T-helper 9 cell (primary cell): ENCODE measurements at places on chromosomes 3 and 15.

- no peak for DNase-seq
Measured at GRCh38 chr3:100419406-100419805, 18.1 kb downstream of the LNP1 start.

DNA sequence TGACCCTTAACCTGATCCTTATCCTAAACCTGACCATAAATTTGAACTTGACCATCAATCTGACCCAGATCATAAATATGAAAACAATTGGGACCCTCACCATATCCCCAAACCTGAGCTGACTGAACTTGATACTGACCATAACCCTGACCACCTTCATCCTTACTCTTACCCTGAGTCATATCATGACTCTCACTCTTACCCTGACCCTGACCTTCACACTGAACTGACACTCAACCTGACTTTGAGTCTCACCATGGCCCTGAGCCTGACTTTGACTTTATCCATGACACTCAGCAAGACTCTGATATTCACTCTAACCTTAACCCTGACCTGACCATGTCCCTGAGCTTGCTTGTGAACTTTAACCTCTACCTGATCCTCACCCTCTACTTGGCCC, 34.3 kb upstream of the SLC25A26 start:
- no peak for DNase-seq

DNA sequence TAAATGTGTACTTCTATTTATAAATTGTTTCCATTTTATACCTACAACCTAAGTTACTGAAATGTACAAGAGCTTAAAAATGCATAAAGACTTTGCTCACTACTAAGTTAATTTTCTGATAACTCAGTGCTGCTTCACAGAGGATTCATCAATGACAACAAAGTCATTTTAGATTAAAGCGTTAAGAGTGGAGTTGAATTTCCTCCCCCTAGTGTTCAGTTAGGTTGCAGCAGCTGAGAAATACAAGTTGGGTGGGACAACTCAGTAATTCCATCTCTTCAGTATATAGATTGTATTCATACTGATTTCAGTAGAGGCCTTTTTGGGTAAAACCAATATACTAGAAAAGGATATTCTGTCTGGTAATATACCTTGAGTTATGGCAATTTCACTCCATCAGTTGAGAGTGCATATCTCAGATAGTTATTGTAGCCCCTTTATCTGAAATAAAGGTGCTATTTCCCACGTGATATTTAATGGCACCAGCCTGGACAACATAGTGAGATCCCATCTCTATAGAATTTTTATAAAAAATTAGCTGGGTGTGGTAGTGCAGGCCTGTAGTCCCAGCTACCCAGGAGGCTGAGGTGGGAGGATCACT, 6.9 kb upstream of the RPL35A start:
- no peak for DNase-seq

DNA sequence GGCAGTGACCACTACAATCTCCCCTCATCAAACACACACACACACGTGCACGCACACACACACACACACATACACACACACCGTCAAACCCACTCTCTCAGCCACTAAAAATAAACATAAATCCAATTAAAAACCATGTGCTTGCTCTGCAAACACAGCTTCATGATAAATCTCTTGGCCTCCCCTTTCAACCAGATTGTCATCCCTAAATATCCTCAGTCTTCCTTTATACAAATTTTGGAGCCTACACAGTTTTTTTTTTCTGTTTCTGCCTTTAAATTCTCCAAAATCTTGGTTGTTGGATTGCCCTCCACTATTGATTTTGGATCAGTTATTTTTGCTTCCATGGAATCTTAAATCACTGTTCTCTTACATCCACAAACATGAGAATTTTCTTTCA, 245.6 kb downstream of the SATB1 start:
- DNase-seq: no peak

GRCh38 chr3:12975748-12976522, 97.3 kb downstream of the IQSEC1 start:
- DNase-seq: no peak

- no peak for DNase-seq
Measured at GRCh38 chr15:93800805-93801204, 430.6 kb upstream of the MCTP2 start.

DNA sequence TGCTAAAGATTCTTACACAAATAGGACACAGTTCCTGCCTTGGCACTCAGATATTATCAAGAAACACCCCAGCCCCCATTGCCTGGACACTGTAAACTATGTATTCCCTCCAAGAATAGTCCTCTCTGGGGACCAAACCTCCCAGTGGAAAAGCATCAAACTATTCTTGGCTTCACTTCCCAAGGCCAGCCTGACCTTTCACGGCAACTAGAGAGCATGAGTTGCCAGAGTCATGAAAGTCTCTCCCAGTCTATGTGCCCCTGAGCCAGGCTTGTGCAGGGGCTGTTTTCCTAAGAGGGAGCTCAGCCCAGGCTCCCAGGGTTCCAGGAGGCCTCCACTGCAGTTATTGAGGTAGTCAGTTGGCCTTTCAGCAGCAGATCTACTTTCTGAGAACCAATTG, 251.9 kb upstream of the TGFBR2 start:
- no peak for DNase-seq

- no peak for DNase-seq
Measured at GRCh38 chr3:79018671-79019136, 749.1 kb downstream of the ROBO1 start.

- DNase-seq: no peak
Measured at GRCh38 chr3:186917512-186918312, 12.6 kb upstream of the ST6GAL1 start.

GRCh38 chr3:194293546-194294198, 57.5 kb downstream of the CPN2 start:
- DNase-seq: no peak

DNA sequence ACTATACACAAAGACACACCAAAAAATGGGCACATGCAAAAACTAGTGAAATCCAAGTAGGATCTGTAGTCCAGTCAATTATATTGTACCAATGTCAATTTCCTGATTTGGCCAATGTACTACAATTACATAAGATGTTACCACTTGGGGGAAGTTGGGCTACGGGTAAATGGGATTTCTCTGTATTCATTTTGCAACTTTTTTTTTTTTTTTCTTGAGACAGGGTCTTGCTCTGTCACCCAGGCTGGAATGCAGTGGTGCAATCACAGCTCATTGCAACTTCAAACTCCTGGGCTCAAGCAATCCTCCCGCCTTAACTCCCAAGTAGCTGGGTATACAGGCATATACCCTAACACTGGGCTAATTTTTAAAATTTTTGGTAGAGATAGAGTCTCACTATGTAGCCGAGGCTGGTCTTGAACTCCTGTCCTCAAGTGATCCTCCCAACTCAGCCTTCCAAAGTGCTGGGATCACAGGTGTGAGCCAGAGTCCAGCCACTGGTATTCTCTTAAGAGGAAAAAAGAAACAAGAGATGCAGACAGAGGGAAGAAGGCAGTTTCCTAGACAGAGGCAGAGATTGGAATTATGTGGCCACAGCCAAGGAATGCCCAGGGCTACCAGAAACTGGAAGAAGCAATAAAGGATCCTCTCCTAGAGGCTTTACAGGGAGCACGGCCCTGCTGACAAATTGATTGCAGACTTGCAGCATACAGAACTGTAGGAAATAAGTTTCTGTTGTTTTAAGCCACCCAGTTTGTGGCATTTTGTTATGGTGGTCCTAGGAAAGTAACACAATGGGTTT, 33.3 kb downstream of the TFDP2 start:
- DNase-seq: no peak

GRCh38 chr15:56931639-56932508, 13.4 kb downstream of the TCF12 start:
- no peak for DNase-seq

- no peak for DNase-seq
Measured at GRCh38 chr3:105537371-105538080, 170.8 kb downstream of the ALCAM start.

- no peak for DNase-seq
Measured at GRCh38 chr3:128235207-128235926, 82.1 kb downstream of the EEFSEC start.

- no peak for DNase-seq
Measured at GRCh38 chr3:8853081-8853480, 83.7 kb upstream of the OXTR start.

DNA sequence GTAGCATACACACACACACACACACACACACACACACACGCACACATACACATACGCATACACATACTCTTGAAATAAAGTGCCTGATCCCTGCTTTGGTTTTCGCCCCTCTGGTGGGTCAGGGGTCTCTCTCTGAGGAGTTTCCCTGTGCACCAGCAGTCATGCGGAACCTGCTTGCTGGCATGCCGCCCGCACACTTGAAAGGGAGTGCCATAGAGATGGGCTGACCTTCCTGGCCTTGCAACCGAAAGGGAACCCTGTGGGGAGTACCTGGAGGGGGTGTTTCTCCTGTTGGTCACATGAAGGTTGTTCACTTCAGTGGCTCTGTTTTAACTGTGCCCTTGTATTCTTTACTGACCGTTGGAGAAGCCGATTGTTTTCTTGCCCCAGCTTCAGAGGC, 752.3 kb downstream of the NR2F2 start:
- DNase-seq: no peak

DNA sequence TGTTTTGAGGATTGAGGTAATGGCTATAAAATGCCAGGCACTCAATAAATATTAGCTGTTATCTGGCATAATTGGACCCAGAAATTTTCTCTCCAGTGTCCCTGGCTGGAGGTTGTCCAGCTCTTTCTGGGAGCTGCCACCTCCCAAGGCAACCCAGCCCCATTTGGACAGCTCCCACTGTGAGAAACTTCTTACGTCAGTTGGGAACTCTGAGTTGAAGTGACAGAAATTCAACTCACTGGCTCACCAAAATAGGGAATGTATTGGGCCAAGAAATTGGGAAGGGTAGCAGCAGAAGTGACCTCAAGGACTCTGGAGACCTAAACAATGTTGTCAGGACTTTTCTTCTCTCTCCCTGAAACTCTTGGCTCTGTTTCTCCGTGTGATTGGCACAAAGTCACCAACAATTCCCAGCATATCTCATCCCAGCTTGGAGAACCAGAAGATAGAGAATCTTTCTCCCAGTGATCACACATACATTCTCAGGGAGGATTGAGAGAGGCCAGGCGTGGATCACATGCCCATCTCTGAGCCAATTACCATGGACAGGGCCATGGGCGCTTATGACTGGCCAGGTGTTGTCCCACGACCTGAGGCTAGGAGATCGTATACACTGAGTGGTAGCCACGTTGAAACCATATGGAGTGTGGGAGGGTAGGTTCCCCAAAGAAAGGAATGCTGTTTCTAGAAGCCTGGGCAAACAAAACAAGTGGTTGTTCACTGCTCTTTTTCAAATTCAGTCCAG, 22.5 kb upstream of the HCN4 start:
- no peak for DNase-seq

DNA sequence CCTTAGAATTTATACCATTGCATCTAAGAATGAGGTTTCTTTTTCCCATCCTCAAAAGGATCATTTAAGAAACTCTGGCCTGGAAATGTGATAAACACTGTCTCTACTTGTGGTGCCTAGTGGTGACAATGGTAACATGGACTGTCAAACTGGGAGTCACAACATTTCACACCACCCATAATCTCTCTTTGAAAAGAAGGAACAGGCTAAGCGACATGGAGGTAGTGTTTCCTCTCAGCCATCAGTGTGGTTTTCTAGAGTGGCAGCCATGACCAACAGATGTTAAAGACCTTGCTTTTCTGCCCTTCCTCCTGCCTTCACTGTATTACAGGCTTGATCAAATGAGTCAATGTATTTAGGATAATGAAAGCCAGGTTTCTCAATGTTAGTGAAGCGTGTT, 283.1 kb upstream of the STAC start:
- no peak for DNase-seq

GRCh38 chr3:23931597-23931996, 13.5 kb upstream of the NR1D2 start:
- DNase-seq: no peak

- DNase-seq: no peak
Measured at GRCh38 chr15:67177752-67178151, 76.7 kb downstream of the AAGAB start.

DNA sequence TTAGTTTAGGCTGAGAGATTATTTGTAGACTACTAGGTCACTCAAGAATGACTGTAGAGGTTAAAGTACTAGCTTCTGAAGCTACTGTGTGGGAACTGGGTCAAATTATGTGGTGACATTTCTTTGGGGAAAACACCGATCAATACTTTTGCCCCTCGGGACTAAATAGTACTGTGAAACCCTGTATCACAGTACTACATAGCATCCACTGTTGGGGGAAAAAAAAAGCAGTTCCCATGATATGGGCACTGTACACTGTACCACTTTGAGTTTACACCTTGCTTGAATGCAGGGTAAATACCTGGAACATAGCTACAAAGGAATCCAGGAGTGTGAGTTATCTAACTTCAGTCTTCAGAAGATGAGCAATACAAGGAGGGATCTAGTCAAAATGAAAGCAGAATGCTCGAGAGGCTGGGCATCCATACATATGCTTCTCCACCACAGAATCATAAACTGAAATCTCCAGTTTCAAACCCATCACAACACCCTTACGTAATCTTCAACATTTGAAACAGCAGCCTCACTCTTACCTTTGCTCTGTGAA, 311.4 kb downstream of the UNC13C start:
- no peak for DNase-seq

DNA sequence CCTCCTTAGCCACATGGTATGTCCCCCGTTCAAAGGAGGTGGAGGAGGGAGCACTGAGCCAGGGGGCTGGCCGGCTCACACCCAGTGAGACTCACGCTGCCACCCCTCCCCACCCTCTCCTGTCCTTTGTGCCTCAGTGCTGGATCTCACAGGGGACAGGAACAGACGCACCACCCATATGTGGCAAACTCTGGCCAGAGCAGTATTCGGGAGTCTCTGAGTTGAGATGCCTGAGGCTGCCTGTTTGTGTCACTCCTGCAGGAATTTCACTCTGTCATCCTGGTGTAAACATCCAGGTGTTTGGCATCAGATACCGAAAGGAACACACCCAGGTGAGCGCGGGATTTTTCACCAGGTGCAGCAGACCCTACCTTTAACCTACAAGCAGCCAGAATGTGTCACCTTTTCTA, 25.7 kb downstream of the RGMA start:
- DNase-seq: no peak

DNA sequence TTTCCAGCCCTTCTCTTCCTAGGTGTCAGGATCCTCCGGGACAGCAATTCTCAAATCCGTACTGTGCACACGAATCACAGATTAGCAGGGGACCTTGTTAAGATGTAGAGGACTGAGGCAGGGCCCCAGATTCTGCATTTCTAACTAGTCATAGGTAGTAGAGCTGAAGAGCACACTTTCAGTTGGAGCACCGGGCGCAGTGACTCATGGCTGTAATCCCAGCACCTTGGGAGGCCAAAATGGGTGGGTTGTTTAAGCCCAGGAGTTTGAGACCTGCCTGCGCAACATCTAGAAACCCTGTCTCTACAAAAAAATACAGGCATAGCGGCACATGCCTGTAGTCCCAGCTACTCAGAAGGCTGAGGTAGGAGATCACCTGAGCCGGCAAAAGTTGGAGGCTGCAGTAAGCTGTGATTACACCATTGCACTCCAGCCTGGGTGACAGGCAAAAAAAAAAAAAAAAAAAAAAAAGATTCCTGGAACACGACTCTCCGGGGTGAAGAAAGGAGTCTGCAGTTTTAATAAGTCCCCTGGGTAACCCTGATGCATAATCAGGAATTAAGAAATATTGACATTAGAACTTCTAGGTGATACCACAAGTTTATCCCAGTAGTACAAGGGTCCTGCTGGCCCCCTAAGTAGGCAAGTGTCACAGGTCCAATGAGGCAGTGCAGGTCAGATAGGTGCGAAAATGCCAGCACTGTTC, 21.4 kb upstream of the IGDCC3 start:
- DNase-seq: no peak
